Panc1 (cell line): ENCODE measurements at places on chromosomes 1 and 21.

GRCh38 chr1:47396671-47397196 lies 19.4 kb upstream of the FOXE3 start:
- no peaks in the 10 kb centered on the region for H3K36me3 ChIP-seq
- no peak for DNase-seq
- H3K27ac ChIP-seq = no peak overlapping the region
- H3K27me3 ChIP-seq = no peaks in the 10 kb centered on the region; the same call in 1 of the 2 replicates

GRCh38 chr1:43997295-43997999 lies 6.0 kb downstream of the CCDC24 start:
- DNase-seq = no peak
- no peak overlapping the region for H3K27ac ChIP-seq
- H3K36me3 ChIP-seq = no peaks in the 10 kb centered on the region
- peaks cover under 1% of the 10 kb centered on the region; the same call in 1 of the 2 replicates for H3K4me1 ChIP-seq

GRCh38 chr1:173101589-173101988 lies 50.8 kb upstream of the TNFSF18 start:
- H3K27ac ChIP-seq = no peak overlapping the region
- H3K27me3 ChIP-seq = no peaks in the 10 kb centered on the region
- no peaks in the 10 kb centered on the region for H3K36me3 ChIP-seq
- H3K4me3 ChIP-seq = no peak overlapping the region
- DNase-seq = no peak

DNA sequence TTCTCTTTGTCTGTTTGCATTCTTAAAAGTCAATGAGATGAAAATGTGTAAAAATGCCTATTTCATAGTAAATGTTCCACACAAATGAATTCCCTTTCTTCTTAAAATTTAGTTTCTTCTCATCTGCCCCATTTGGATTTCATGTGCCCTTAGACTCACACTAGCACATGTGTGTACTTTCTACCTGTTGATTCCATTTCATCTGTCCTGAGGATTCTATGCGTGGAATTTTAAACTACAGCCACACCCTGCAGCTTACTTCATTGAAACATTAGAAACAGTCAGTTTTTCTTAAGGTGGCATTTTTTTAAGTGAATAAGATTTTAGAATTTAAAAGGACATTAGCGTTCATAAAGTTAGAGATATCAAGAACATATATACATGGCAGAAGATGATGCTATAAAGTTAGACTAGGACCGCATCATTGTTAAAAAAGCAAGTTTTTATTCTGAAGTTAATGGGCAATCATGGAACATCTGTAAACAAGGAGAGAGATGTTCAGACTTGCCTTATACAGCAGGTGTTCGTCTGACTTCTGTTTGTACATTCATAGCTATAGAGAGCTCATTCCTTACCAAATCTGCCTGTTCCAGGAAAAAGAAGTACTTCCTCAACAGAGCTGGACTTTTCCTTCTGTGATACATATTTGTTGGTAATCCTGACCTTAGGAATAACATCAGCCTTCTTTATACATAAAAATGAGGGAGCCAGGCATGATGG lies 3.9 kb upstream of the TUT4 start:
- H3K27ac ChIP-seq = no peak overlapping the region
- DNase-seq = no peak
- no peaks in the 10 kb centered on the region for H3K27me3 ChIP-seq
- H3K4me1 ChIP-seq = peaks cover 12% of the 10 kb centered on the region
- H3K4me3 ChIP-seq = no peak overlapping the region
- no peaks in the 10 kb centered on the region for H3K36me3 ChIP-seq

- no peaks in the 10 kb centered on the region for H3K36me3 ChIP-seq
- H3K27ac ChIP-seq = no peak overlapping the region
- no peaks in the 10 kb centered on the region for H3K4me1 ChIP-seq
- H3K4me3 ChIP-seq = no peak overlapping the region
Measured at GRCh38 chr1:93925206-93925605, 16.0 kb upstream of the GCLM start.

- H3K36me3 ChIP-seq = no peaks in the 10 kb centered on the region
- no peaks in the 10 kb centered on the region for H3K27me3 ChIP-seq
- DNase-seq = no peak
- H3K27ac ChIP-seq = no peak overlapping the region
- H3K4me3 ChIP-seq = no peak overlapping the region
- no peaks in the 10 kb centered on the region for H3K4me1 ChIP-seq
Measured at GRCh38 chr1:214823311-214824117, 220.5 kb downstream of the CENPF start.

DNA sequence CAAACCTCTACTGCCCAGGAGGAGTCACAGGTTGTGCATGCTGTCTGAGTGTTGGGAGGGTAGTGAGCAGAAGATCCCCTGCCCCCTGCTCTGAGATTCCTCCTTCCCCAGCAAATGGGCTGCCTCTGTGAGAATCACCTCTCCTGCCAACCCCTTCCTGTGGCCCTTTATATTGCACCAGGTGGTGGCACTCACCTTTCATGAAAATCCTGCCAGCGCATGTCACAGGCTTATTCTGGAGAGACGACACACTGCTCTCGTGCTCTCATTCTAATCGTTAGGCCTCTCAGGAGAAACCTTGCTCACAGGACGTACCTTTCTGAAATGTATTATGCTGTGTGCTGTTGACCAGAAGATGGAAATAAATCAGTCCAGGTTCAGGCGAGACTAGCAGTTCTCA lies 113.7 kb downstream of the RGL1 start:
- no peaks in the 10 kb centered on the region for H3K36me3 ChIP-seq
- H3K4me3 ChIP-seq = no peak overlapping the region
- no peaks in the 10 kb centered on the region for H3K27me3 ChIP-seq
- H3K4me1 ChIP-seq = 0 out of 2 replicates have a peak, but pooled peaks cover 6% of the 10 kb centered on the region

DNA sequence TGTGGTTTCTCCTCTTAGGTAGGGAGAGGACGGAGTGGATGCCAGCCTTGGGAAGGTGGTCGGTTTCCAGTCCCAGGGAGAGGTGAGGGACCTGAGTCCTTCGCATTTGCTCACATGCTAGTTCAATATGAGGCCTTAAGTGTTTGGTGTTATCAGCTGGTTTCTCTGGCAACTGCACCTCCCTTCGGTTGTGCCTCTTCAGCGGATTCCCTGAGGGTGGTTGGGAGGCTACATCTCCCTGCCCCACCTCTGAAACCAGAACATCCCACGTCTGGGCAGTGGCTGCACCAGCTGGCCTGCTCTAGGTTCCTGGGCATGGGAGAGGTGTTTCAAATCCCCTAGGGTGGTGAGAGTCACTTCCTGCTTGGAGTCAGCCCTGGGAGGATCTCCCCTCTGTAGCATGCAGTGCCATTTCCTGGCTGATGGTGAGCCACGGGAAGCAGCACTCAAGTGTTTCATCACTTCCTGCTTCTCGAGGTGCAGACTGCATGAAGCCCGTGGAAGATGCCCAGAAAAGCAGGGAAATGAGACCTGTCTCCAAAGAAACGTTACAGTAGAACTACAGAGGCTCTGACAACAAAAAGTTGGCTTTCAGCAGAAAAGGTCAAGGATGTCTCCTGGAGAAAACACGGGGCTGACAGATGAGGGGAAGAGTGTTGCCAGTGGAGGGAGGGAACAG lies 4.5 kb downstream of the TMEM125 start:
- no peak overlapping the region for H3K4me3 ChIP-seq
- no peaks in the 10 kb centered on the region for H3K27me3 ChIP-seq
- no peaks in the 10 kb centered on the region for H3K4me1 ChIP-seq
- H3K27ac ChIP-seq = no peak overlapping the region; the same call in 1 of the 2 replicates

DNA sequence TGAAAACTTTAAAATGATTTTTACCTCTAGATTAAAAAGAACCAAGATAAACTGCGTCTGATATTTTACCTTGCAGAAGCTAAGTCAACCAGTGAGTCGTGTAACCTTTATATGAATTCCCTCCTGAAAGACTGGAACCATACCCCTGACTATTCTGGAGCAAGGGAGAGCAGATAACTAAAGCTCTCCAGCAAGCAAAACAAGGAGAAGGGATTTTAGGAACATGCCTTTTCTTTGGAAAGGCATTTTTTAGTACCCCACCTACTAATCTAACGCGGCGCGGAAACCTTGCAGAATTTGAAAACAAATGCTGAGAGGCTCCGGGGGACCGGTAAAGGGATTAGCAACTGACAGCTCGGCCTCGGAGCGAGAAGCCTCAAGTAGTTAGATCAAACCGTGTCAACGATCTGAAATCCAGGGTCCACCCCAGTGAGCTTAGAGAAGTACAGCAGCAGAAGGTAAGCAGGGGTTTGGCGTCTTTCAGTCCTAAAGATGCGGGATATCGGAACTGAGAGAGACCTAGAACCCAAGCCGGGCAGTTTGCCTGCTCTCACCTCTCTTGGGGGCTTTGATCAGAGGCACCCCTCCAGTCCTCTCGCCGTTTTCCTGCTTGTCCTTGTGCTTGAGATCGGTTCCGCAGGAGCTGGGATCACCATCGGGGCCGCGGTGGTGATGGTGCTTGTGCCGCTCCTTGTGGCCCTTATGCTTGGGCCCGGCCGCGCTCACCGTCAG lies 954 bp downstream of the RSBN1 start:
- H3K27ac ChIP-seq = peak overlapping the region; percentile 83
- no peak for DNase-seq
- peak overlapping the region; percentile 88 for H3K4me3 ChIP-seq
- peaks cover 13% of the 10 kb centered on the region for H3K4me1 ChIP-seq
- peaks cover 3% of the 10 kb centered on the region; the same call in 1 of the 2 replicates for H3K36me3 ChIP-seq

- H3K4me1 ChIP-seq = no peaks in the 10 kb centered on the region
- H3K27ac ChIP-seq = no peak overlapping the region
- H3K36me3 ChIP-seq = no peaks in the 10 kb centered on the region
- no peak overlapping the region for H3K4me3 ChIP-seq
- DNase-seq = no peak
Measured at GRCh38 chr1:216902669-216903381, 179.6 kb upstream of the ESRRG start.

DNA sequence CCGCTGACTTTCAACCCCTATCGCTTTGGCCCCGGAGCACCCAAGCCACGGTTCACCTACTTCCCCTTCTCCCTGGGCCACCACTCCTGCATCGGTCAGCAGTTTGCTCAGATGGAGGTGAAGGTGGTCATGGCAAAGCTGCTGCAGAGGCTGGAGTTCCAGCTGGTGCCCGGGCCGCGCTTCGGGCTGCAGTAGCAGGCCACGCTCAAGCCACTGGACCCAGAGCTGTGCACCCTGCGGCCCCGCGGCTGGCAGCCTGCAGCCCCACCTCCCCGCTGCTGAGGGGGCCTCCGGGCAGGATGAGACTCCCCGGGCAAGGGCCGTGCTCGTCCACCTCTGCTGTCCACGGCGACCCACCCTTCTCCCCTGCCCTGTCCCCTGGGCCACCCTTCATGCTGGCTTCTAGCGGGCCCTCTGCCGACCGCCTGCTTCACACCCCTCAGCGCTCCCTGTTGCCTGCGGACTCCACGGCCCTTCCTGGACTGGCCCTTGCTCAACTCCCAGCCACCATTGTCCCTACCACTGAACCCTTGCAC lies 92.2 kb upstream of the TRABD2B start:
- H3K27me3 ChIP-seq = peaks cover 15% of the 10 kb centered on the region
- DNase-seq = no peak
- H3K27ac ChIP-seq = no peak overlapping the region
- no peak overlapping the region for H3K4me3 ChIP-seq
- H3K36me3 ChIP-seq = no peaks in the 10 kb centered on the region
